Globus pallidus (tissue), 1 donor: ENCODE measurements at places on chromosomes 5 and 9.

GRCh38 chr5:10288592-10289219, 19.0 kb downstream of the CMBL start:
- DNase-seq: no peak

- DNase-seq: no peak
Measured at GRCh38 chr5:97338729-97339128, 155.7 kb upstream of the RIOK2 start.

DNA sequence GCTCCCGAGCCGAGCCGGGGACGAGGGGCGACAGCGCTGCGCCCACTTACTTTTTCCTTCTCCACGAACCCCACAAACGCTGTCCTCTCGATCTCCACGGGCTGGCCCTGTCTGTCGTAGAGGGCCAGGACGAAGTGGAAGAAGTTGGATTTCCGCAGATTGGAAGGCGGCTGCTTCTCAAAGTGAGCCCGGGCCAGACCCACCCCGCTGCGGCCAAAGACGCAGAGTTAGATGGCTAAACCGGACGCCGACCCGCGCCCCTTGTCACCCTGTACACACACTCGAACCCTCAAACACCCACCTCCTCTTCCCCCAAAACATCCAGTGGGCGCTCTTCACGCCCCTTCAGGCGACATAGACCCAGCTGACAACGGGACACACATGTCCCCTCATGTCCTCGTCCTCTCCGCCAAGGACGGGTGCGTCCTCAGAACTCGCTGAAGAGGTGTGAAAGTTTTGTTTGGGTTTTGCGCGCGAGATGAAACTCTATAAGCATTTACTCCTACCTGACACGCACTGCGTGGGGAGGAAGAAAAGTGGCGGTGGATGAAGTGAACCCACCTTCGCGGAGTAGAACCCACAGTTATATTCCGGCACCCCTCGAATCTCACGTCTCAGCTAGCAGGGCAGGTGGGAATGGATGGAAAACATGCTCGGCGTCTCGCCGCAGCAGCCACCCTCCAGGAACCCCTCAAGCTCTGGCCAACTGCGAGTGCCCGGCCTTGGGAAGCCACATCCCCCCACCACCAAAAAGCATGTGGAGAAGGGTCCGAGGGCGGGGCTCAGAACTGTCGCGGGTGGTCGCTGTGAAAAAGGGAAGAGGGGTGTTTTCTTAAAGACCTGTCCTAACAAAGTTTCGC, 2.6 kb downstream of the EBF1 start:
- no peak for DNase-seq

DNA sequence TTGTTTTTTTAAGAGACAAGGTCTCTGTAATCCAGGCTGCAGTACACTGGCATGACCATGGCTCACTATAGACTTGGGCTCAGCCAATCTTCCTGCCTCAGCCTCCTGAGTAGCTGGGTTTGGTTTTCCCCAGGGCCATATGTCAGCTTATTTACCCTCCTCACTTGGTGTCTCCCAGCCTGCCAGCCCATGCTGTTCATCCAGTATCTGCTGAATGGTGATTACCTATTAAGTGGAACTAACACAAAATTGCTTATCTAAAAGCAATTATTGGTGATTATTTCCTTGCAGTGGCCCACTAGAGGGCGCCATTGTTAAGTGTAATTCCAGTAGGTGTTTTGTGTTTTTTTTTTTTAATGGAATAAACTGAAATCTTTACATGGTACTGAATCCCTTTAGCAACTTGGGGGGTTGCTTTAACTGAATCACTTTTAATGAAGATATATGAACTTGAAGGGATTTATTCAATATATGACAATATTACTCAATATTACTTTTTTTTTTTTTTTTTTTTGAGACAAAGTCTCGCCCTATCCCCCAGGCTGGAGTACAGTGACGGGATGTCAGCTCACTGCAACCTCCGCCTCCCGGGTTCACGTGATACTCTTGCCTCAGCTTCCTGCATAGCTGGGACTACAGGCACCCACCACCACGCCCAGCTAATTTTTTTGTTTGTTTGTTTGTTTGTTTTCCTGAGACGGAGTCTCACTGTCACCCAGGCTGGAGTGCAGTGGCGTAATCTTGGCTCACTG, 13.8 kb downstream of the EXOSC2 start:
- DNase-seq: peak; percentile 38

DNA sequence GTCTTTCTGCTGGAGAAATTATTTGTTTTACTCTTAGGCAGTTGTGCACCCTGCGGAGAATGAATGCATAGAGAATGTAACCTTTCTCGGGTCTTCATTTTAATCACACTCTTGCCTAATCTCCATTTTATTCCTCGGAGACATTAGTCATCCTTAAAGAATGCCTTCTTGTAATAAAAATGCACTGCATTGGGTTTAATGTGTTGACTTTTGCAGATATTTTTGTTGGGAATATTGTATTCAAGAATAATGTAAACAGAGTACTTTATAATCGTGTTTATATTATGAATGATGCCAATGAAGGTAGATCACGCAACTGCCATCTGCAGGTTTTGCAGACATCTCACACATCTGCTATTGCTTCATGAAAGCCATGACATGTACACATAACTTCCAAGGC, 1093.9 kb upstream of the CDH6 start:
- DNase-seq: no peak

GRCh38 chr5:40172721-40173120, 507.0 kb upstream of the PTGER4 start:
- DNase-seq: no peak

DNA sequence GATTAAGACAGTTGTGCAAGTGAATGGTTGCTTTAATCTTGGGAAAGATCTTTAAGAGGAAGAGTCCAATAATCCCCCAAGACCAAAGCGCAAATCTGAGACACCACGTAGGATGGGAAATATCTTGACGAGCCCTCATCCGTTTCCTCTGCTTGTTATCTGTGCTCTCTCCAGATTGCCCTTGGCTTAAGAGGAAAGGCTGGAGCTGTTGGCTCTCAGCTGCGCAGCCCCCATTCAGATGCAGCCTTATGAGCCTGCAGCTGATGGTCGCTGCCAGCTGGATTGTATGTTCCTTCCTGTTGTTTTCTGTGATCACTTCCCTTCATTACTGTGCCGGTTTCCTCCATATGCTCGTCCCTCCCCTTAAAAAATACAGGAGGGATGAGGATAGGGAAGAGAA, 47.7 kb downstream of the PWWP2A start:
- peak; percentile 31 for DNase-seq

GRCh38 chr5:132222649-132223038, 5.0 kb downstream of the P4HA2 start:
- DNase-seq: no peak

DNA sequence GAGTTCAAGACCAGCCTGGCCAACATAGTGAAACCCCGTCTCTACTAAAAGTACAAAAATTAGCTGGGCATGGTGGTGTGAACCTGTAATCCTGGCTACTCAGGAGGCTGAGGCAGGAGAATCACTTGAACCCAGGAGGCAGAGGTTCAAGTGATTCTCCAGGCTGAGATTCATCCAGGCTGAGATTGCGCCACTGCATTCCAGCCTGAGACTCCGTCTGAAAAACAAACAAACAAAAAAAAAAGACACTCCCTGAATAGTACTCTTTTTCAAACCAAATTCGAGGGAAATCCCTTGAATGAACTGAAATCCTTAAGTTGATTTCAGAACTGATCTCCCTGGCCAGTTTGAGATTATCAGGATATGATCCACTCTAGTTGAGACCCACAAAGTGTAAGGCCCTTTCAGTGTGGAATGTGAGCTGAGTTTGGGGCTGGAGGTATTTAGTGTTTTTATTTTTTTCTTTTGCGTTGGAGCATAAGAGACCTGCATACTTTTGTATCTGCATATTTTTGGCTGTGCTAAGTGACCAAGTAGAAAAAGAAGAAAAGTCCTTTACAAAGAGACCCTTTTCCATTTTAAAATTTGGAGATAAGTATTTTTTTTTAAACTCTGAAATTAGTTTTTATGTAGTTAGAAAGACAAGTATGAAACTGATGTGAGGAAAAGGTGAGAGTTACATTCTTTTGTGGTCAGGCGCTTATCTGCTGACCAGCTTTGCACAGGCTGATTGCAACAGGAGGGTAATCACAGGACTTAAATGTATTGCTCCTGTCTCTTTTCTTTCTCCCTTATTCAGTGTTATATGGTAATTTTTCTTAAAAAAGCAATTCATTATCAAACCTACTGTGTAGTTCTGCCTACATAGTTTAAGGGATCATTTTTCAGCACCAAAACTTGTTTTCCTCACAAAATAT, 42.9 kb downstream of the TMEFF1 start:
- DNase-seq: no peak

- DNase-seq: no peak
Measured at GRCh38 chr5:168591302-168592013, 12.3 kb upstream of the PANK3 start.

- no peak for DNase-seq
Measured at GRCh38 chr9:13988944-13989343, 325.0 kb downstream of the NFIB start.

DNA sequence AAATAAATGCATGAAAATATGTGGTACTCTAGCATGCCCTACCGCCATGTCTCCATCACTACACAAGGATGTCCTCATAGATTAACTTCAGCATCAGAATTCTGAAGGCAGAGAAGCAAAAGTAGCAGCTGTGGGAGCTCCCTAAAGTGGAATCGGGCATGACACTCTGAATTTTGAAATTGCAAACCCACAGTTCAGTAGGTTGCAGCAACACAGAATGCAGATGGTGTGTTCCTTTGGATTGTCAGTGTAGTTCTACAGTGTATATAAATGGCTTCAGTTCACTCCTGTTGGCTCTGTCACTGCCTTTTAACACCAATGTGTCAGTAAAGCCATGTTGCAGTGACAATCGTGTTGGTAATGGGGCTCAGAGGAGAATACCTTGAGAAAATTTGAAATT, 973.6 kb upstream of the WWC1 start:
- DNase-seq: no peak

GRCh38 chr5:164818445-164818844, 1313.0 kb downstream of the MAT2B start:
- DNase-seq: no peak

DNA sequence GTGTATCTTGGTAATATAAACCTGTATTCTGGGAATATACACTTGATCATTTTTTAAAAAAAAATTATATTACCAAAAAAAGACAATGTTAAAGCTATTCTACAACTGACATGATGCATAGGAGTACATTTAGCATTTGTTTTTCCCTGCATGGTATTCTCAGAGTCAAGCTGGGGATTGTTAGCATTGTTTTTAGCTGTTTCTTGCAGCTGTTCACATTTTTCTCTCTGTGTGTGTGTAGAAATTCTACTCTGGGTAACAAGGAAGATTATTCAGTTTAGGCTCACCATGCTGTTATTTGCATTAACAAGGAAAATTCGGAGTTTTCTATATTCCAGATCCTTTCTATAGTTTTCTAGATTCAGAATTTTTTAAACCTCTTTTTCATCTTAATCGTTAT, 62.2 kb downstream of the ADAMTS16 start:
- DNase-seq: no peak
